ENCODE measurements at places on chromosomes 12 and 14.

GRCh38 chr14:51860164-51860824 lies at the start of gene GNG2:
Gene GNG2 (plus strand): TSS chr14:51860612. CDS start chr14:51950679, 90,067 bp downstream.
- DNase-seq = peak; percentile 82

- no peak for DNase-seq
These were observed 162.2 kb downstream of the ADGRD1 start for GRCh38 chr12:131115766-131116467.

- DNase-seq = no peak
These were observed 41.7 kb downstream of the NPAS3 start for GRCh38 chr14:32980178-32980901.

- DNase-seq = no peak
These were observed 19.4 kb downstream of the LTBP2 start for GRCh38 chr14:74592476-74593201.

GRCh38 chr12:95195122-95195521 lies 22.1 kb downstream of the FGD6 start:
- DNase-seq = no peak

- no peak for DNase-seq
These were observed 18.5 kb downstream of the MAP3K12 start for GRCh38 chr12:53480491-53481442.

DNA sequence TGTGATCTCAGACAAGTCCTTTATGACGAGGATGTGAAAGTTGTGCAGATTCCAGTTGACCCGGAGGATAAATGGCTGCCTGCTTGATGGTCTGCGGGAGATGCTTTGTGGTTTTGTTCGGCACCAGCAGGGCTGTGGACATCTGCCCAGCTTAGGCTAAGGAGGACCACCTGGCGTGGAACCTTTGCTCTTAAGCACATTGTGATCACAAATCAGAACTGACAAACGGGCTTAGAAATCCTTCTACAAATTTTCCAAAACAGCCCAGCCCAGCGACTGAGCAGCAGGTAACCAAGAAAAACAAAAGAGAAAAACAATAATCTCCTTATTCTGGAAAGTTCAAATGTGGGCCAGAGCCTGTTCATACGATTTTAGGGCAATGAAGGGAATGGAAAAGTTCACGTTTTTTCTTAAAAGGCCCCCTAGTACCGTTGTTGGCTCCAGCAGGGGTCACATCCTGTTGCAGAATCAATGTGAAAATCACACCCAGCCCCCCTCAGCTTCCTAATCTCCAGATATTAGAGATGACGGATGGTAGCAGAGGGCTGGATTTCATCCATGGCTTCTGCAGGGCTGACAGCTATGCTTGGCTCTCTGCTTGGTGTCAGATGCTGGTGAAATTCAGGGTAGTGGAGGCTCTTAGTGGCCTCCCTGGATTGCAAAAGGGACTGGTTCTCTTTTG lies 81.1 kb upstream of the RFLNA start:
- no peak for DNase-seq

DNA sequence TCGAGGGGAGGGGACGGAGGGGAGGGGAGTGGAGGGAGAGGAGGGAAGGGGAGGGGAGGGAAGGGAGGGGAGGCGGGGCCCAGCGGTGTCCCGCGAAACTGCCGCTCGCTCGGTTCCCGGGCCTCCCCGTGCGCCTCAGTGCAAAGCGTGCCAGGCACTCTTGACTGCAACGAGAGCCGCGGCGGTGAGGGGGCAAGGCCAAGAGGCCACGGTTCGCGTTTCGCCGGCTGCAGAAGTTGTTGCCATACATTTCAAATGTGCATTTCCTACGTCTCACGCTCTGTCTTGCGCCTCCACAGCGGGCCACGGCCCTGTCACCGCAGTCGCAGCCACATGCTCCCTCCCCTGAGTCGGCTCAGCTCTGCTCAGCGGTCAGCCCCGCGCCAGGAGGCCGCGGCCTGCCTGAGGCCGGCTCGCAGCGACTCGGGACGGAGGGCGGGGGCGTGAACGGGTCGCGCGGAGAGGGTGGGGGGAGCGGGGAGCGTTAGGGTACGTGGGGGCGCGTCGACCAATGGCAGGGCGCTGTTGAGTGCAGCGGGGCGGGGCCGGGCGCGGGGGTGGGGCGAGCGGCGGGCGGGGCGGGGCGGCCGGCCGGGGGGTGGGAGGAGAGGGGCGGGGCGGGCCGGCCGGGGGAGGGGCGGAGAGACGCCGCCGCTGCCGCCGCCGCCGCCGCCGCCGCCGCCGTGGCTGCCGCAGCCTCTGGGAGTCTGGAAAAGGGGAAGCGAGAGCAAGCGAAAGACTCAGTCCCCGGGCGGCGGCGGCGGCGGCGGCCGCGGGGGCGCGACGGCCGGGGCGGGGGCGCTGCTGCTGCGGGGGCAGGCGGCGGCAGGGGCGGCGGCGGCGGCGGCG lies at the start of gene PPP2R5C:
PPP2R5C (plus strand) TSS at position 678 of the 849 bp plus-strand sequence. CDS start 185 bp downstream, outside the sequence.
- peak; percentile 88 for DNase-seq

GRCh38 chr12:33296529-33296928 lies 143.1 kb downstream of the SYT10 start:
- DNase-seq = no peak

- DNase-seq = no peak
These were observed 200.5 kb upstream of the PRICKLE1 start for GRCh38 chr12:42789808-42790760.

DNA sequence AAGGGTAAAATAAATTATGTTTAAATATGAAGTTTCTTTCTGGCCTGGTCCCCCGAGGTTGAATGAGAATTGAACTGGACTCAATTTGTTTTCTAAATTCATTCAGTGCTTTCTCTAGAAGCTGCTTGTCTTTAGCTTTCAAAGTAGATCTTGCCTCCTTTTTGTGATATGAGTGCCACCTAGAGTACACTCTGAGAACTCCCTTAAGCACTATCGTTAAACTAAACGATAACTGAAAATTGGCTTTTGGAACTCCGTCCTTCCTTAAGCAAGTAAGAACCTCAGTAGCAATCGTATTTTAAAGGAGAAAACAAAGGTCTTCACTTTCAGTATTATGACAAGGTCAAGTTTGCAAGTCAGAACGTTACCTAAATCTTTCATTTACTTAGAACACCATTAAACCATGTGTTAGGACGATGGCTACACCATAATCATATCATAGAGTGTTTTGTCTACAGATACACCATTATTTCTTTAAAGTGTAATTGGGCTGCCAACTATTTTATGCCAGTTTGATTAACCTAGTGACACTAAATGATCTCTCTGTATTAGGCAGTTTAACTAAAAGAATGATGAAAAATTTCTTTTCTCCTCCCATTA lies 364.8 kb downstream of the SNAPC1 start:
- DNase-seq = no peak

GRCh38 chr14:71933001-71933587 lies 865 bp downstream of the RGS6 start:
- peak; percentile 32 for DNase-seq

- no peak for DNase-seq
These were observed 257.8 kb upstream of the AMIGO2 start for GRCh38 chr12:47337581-47337980.

DNA sequence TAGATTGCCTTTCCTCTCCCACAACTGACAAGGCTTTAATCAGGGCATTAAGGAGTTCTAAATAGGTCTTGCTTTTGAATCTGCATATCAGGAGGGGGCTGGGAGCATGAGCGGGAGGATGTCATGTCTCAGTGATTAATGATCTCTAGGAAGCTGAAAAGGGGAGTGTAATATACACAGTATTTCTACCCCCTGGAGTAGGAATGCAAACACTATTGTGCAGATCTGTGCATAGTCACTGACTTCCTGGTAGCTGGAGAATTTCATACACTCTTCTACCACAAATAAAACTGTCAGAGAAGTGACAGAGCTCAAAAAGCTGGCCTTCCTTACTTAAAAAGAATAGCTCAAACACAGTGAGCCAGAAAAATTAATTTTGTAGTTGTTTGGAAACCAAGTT lies 65.8 kb downstream of the RIC8B start:
- DNase-seq = no peak

DNA sequence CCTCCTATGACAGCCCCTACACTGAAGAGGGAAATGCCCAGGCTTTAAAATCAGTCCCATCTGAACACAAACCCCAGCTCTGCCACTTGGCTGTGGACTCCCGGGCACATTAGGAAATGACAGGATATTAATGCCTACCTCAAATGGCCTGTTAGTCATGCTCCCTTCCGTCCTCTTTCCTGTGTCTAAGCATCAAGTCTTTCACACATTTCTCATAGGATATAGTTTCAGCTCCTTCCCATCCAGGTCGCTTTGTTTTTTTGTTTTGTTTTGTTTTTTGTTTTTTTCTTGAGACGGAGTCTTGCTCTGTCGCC lies 16.1 kb downstream of the PLEK2 start:
- no peak for DNase-seq

- DNase-seq = no peak
These were observed 8.3 kb downstream of the TMX1 start for GRCh38 chr14:51248016-51248987.

GRCh38 chr12:44915958-44916357 lies 39.8 kb upstream of the NELL2 start:
- no peak for DNase-seq

DNA sequence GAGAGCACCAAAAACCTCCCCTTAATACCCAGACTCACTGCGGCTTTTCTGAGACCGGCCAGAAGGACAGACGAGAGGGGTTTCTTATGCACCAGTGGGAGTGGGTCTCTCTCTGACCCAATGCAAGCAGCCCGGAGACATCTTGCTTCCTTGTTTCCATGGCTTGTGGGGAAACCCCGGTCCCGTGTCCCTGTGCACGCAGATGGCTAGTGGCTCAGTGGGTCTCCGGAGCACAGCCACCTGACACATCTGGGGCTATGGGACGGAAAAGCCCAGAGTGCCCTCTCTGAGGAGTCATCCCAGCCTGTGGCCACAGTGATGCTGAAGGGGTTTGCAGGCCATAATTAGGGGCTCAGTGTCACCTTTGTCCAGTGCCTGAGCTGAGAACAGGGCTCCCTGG lies 197.6 kb downstream of the PHETA1 start:
- DNase-seq = no peak

DNA sequence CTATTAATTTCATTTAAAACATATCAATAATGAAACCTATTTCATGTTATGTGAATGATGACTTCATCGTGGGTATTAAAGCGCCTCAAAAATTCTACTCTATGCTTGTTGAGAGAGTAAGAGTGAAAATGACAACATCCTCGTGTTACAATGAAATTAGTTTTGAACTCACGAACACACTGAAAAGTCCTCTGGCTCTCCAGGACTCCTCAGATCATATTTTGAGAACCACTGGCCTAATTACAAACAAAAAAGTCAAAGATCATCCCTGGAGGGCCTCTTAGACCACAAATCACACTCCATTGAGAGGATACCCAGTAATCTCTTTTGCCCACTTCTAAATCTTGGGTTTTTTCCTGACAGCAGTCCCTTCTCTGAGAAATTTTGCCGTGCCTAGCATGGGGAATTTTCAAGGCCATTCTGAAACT lies 19.1 kb downstream of the DAAM1 start:
- DNase-seq = no peak

DNA sequence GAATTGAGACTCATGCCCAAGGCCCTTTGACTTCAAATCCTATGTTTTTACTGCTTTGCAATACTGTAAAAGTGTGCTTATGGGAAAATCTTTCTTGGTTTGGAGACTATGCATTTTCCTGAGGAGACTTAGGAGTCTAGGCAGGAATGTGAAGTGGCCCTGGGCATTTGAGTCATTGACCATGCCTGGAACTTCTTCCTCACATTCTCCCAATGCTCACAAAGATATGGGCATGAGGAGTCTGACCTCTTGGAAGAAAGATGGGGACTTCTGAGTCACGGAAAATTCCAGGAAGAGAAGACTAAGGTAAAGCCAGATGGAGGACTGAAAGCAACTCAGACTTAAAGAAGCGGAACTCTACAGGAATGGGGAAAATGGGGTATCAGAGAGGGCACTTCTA lies 38.2 kb upstream of the ZNF641 start:
- DNase-seq = no peak

DNA sequence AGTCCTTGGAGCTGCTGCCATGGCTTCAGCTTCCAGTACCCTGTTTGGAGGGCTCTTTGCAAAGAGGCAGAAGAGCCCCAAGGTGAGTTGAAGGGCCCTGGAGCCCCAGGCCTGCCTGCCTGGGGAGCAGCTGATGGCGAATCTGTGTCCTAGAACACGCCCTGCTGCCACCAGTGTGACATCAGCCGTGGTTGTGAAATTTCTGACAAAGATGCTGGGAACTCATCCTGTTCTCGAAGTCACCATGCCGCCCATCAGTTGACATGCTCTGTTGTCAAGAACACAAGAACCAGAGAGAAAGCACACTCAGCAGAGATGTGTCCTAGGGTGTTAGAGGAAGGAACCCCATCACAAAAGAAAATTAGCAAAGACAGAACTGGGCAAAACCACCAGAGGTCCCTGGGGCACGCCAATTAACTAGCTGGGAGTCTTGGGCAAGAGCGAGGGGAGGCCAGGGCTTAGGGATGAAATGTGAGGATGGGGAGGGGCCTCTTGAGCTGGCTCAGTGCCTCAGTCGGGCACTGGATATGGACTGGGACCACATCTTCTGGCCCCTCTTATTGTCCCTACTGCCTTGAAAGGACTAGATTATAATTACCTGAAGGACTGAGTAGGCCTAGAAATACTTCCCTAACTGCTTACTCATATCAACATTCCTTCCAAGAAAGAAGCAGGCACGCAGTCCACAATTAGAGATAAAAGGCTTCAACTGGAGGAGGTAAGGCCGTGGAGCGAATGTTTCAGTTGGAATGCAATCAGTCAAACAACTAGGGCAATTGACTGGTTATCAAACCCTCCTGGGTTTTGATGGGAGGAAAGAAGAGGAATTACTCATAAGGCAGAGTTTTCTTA lies 163.1 kb downstream of the CACNA1C start:
- no peak for DNase-seq

- DNase-seq = no peak
These were observed 75.2 kb downstream of the SPRING1 start for GRCh38 chr12:116662612-116663144.

GRCh38 chr14:70856851-70857495 lies 47.7 kb upstream of the MAP3K9 start:
- DNase-seq = peak; percentile 28

- DNase-seq = no peak
These were observed 18.8 kb downstream of the C12orf43 start for GRCh38 chr12:120997448-120997847.

DNA sequence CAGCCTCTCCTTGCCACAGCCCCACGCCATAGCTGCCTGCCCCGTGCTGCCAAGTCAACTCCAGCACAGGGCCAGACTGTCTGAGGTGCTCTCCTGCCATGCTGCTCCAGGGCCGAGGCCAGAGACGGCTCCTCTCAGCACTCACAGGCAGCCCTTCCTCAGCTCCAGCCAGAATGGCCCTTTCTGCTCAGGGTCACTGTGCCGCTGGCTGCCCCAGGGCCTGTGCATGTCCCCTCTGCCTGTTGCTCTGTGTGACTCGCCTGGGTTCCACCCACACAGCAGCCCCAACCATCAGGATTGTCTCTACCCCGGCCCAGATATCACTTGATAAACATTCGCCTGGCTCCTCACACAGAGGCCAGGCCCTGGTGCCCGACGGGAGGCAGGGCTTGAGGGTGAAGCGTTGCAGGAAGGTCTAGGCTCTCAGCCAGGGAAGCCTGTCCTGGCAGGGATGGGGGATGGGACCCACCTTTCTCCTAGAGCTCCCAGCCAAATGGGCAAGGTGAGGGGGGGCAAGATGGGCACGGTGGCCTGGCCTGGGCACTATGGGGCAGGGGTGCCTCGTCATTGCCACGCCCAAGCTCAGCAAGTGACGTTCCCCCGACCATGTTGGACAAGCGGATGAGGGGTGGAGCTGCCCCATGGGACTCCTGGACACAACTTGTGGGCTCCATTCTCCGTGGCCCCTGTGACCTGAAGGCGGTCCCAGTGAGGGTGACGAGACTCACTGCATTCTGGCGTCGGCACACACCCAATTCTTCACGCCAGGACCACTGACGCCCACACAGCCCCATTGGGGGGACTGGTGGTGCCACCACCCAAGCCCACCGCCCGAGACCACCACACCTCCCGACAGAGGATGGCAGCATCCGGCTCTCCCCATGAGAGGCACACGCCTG lies 27.4 kb upstream of the BTBD6 start:
- DNase-seq = no peak

Data from stimulated activated CD8-positive, alpha-beta memory T cell treated with anti-CD3 and anti-CD28 coated beads, Interleukin-4, amount 100 ng/mL, for 48 hours (primary cell).